Fibroblast of upper back skin (primary cell): ENCODE measurements at places on chromosomes 6 and 20.
A peak's percentile ranks its signal among the peaks of the same experiment; 100 is the strongest.

DNA sequence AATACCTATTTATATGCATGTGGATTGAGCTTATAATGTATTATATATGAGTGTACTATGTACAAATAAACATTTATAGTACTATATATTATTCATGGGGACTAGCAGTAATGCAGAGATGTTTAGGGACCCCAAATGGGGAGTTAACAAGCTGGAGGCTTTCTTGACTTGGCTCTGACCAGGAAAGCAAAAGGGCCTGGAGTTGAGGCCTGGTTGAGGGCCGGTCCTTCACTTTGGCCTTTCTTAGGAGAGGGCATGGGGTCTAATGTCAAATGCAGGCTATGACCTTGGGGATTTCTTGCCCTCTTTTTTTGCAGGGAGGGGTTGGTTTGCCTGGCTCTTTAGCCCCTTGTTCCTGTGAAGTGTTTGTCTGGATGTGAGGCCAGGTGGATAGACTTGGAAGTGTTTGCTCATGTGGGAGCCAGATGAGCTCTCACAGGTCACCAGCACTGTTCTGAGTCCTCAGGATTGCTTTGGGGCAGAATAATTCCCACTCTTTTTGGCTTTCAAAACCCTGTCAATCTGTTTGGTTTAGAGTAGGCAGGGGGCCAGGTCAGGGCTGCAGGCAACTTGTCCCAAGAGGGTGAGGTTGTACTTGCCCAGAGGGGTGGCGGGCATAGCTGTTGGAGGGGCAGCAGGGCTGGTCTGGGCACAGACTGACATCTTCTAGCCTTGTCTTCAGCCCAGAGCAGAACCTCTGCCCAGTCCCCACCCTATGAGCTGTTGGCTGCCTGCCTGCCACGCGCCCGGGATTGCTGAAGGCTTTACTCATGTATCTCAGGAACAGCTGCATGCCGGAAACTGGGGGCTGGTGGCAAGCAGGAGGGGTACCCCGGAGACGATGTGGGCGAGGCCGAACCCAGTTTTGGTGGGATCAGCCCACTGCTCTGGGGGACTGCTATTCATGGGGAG is 14.6 kb downstream of the TJAP1 start:
- peak; percentile 74 for DNase-seq

- DNase-seq = no peak
Measured at GRCh38 chr6:90545448-90545847, 41.4 kb downstream of the MAP3K7 start.

- DNase-seq = peak; percentile 55
Measured at GRCh38 chr6:43708860-43709653, 21.5 kb upstream of the MRPS18A start.

DNA sequence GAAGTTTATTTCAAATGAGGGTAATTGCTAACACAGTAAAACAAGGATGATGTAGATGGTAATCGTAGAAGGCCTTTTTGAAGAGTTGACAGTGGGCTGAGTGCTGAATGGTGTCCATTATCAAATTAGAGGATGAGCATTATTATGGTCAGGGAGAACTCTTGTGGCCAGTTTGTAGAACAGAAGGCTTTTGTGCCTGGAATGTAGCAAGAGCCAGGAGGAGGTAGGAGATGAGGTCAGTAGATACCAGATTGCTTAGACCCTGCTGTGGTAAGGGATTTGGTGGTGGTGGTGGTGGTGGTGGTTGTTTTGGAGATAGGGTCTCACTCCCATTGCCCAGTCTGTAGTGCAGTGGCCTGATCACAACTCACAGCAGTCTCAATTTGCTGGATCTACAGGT is 6.2 kb downstream of the CSE1L start:
- DNase-seq = no peak

GRCh38 chr20:47706345-47706744 is 78.9 kb downstream of the SULF2 start:
- no peak for DNase-seq

GRCh38 chr6:44367681-44368080 is 19.8 kb upstream of the CDC5L start:
- DNase-seq = no peak

DNA sequence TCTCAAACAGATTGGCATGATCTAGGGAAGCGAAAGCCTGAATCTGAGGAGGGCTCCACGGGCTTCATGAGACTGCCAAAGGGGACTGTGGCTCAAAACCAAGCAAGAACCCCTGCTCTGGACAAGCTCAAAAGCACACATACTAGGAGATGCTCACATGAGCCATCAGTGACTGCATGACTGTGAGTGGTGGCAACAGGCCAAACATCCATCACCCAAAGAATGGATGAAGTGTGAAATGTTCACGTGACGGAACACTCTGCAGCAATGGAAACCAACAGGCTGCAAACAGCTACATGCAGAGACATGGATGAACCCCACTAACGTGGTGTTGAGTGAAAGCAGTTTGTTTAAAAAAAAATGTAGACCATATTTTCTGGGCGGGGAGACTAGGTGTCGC is 136.3 kb downstream of the PREX1 start:
- peak; percentile 32 for DNase-seq
